GM23338 (cell line): ENCODE measurements at places on chromosomes 12 and 14.
A peak's percentile ranks its signal among the peaks of the same experiment; 100 is the strongest.

- no peak for DNase-seq
These were observed 130.9 kb downstream of the GPR135 start for GRCh38 chr14:59334253-59334652.

- peak; percentile 24 for DNase-seq
These were observed 345.9 kb upstream of the RGS6 start for GRCh38 chr14:71586131-71586897.

GRCh38 chr14:54350203-54350602 lies 46.6 kb upstream of the CDKN3 start:
- DNase-seq, result no peak

DNA sequence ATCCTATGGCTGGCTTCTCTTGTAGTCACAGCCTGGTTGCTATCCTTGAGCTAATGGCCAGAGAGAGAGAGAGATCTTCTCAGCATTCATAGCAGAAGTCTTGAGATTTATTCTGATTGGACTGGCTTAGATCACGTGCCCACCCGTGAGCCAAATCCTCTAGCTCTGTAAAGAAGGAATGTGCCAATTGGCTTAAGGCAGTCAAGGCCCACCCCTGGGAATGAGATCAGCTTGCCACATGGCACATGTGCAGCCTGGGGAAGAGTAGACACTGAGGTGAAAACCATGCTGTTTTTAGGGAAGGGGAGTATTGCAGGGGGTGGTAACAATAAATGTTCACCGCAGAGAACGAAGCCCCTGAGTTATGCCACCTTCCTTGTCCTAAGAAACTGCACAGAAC lies 36.3 kb downstream of the PLEKHG7 start:
- peak; percentile 5 for DNase-seq

- DNase-seq, result no peak
These were observed 2.0 kb upstream of the ANG start for GRCh38 chr14:20686386-20687143.

DNA sequence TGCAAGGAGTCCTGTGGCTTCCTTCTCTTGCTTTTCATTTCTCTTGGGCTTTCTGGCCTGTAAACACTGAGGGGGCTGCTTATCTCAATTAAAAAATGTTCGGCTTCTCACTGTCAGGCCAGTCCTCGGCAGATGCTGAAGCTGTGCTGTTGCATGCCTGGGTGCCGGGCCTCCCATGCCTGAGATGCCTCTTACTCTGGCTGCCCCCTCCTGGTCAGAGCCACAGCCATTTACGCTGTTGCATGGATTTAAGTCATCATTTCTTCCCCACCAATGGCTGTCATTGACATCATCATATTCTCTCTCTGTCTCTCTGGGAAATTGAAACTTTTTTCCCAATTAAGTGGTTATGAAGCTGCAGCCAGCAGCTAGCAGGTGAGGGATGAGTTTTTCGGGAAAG lies 53.7 kb downstream of the FOXN4 start:
- DNase-seq, result peak; percentile 70

GRCh38 chr12:28622406-28622805 lies 432.1 kb downstream of the CCDC91 start:
- no peak for DNase-seq

DNA sequence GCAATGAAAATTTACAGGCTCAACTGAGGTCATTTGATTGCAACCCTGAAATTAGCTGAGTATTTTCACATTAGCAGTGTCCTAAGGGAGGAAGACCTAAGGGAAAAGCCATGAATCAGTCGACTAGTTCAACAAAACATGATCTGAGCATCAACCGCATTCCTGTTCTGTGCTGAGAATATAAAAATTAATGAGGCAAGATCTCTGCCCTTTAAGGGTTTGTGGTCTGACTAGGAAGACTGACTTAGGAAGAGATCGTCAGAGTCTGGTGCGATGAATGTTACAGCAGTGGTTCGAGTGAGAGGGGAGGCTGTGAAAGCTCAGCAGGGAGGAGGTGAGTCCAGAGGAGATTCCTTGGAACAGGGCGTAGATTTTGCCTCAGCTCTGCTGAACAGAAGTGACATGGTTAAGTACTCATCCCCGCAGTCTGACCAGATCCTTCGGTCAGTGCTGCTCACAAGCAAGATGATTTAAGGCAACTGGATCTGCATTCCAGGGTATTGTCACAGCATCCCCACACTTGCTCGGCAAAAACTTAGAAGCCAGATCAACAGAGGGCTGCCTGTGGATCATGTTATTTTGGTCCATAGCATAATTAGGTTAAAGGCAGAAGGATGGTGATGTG lies 49.6 kb downstream of the BMAL2 start:
- no peak for DNase-seq

DNA sequence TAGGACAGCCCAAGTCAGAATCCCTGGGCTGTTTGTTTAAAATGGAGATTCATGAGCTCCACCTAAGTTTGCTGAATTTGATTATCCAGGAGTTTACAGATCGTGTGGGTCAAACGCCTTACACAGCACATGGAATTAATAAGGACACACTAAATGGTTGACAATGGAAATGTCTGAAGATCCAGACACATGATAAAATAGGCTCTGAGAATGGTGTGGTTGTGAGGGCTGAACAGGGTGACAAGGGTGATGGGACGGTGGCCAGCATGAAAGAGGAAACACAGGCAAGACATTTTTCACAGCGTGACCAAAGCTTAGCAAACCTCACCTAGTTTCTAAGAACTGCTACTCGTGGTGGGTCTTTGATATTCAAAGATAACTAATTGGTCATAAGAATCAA lies 12.5 kb downstream of the VWF start:
- no peak for DNase-seq

GRCh38 chr12:130783110-130783715 lies 55.8 kb downstream of the STX2 start:
- DNase-seq, result peak; percentile 56

- no peak for DNase-seq
These were observed 13.2 kb upstream of the TSPAN11 start for GRCh38 chr12:30913323-30913722.

DNA sequence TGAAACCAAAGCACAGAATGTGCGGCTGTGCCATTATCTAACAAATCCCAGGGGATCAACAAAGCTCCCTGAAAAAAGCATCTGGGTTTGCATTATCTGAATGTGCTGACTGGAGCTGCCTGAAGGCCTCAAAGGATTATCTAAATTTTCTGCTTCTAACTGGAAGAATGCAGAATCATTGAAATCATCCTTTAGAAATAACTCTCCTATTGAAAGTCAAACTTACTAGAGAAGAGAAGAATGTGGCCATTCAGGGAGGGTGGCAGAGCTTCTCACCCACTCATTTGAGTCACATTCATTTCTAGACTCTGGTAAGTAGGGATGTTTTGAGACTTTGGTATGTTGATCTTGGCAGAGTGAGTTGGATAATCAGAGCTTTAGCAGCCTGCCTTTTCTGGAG lies 220.6 kb upstream of the RGS6 start:
- DNase-seq, result no peak

- no peak for DNase-seq
These were observed 175.1 kb downstream of the NRXN3 start for GRCh38 chr14:78345131-78345744.

- DNase-seq, result peak; percentile 14
These were observed 54.9 kb downstream of the SLC16A7 start for GRCh38 chr12:59650588-59651228.

DNA sequence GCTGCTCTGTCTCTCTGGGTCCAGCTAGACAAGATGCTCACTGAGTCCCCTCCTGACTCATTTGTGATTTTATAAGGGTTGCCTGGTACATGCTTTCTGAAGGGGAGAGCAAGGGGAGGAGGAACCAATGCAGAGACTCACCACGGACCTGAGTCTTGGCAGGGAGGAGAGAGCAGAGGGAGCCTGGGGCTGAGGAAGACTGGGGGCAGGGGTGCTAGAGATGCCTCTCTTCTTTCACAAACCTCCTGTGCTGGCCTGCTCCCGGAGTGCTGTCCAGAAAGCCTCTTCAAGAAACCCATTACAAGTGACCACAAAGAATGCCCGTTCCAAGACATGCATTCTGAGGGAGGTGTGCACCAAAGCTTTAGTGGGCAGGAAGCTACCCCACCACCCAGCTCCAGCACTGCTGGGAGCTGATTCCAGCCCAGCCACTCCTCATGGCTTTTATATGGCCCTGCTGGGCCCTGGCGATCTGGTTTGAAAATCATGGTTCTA lies 33.1 kb upstream of the DICER1 start:
- DNase-seq, result no peak

- no peak for DNase-seq
These were observed 149.6 kb downstream of the MED13L start for GRCh38 chr12:116127859-116128258.

- DNase-seq, result no peak
These were observed 8.6 kb downstream of the NAB2 start for GRCh38 chr12:57097554-57097835.

DNA sequence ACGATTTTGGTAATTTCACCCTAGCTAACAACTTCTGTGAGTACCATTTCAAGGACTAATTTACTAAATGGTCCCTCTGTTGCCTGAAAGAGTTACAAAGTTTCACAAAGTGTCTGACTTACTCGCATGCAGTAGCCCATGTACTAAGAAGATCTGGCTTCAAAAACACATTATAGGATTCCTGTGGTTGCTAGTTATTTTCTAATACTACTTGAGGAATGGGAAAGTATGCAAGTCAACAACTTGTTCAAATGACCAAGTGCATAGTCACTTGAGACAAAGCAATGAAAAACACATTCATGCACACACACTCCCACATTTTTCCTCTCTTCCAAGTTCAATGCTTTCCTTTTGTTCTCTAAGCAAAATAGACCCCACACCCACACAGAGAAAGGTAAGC lies 219.7 kb upstream of the TMPO start:
- DNase-seq, result no peak

- DNase-seq, result no peak
These were observed 222.8 kb downstream of the C12orf42 start for GRCh38 chr12:103272949-103273348.

- no peak for DNase-seq
These were observed 57.7 kb upstream of the DLK1 start for GRCh38 chr14:100669011-100669412.
